Stimulated activated CD8-positive, alpha-beta memory T cell treated with anti-CD3 and anti-CD28 coated beads, Interleukin-2, amount 100 ng/mL, for 48 hours (primary cell): ENCODE measurements at places on chromosomes 5 and 9.

- no peak for DNase-seq
These were observed 7.8 kb downstream of the RAPGEF1 start for GRCh38 chr9:131732061-131732526.

GRCh38 chr5:1027631-1028441 is 19.2 kb downstream of the NKD2 start:
- no peak for DNase-seq

- DNase-seq = no peak
These were observed 200.5 kb downstream of the HINT1 start for GRCh38 chr5:130964231-130965202.

GRCh38 chr5:53099546-53099945 is 10.0 kb downstream of the MOCS2 start:
- DNase-seq = no peak

DNA sequence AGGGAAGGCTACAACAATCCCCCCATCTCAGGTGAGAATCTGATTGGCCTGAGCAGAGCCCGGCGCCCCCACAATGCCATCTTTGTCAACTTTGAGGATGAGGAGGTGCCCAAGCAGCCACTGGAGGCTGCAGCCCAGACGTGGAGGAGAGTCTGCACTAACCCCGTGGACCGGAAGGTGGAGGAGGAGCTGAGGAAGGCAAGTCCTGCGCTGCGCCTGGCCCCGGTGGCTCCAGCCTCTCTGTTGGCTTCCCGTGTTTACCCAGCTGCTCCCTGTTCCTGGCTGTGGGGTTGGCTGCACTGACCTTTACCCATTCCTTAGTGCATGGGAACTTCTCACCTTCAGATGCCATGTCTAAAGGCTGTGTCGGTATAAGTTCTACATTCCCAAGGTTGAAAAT is 11.0 kb upstream of the CEL start:
- no peak for DNase-seq

- DNase-seq = no peak
These were observed 9.1 kb downstream of the ZDHHC12 start for GRCh38 chr9:128714586-128715435.

DNA sequence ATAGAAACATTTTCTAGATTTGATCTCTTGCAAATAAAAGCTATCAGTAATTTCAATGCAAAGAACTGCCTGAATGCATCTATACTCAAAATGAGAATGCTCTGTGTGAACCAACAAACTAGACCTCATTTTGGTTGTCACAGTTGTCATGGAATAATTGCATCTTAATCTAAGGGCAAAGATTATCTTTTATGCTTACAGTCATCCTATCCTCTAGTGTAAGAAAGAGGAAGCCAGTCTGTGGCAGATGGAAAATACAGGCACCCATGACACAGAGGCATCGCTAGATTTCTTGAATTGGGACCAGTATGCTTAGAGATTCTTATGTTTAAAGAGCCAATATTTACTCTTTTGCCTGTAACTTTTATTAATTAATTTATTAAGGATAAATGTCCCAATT is 95.0 kb downstream of the MACIR start:
- DNase-seq = no peak

- DNase-seq = no peak
These were observed 15.7 kb downstream of the USP20 start for GRCh38 chr9:129850821-129851550.

GRCh38 chr5:114360357-114360756 is 1.5 kb upstream of the KCNN2 start:
- DNase-seq = no peak
